ENCODE measurements at places on chromosomes 5 and 9.
A peak's percentile ranks its signal among the peaks of the same experiment; 100 is the strongest.

DNA sequence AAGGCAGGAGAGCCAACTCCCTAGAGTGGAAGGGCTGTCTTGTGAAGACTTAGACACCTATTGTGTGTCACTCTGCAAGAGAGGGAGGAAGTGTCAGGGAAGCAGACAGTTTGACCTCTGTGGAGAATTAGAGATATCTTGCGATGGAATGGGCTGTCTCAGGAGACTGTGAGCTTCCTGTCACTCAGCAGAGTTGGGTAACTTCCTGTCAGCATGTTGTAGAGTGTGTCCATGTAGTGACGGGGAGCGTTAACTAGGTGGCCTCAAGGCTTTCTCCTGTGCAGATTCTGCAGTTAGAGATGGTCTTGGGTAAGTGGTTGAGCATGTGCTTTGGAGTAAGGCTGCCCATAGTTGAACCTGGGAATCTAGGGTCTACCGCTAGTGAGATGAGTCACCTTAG, 136.5 kb downstream of the KIF4B start:
- no peak for DNase-seq
- no peaks in the 10 kb centered on the region for H3K27me3 ChIP-seq

GRCh38 chr5:119515192-119515591, 62.9 kb downstream of the HSD17B4 start:
- H3K27ac ChIP-seq, result no peak overlapping the region
- H3K4me3 ChIP-seq, result no peak overlapping the region
- H3K4me1 ChIP-seq, result no peaks in the 10 kb centered on the region
- H3K36me3 ChIP-seq, result peaks cover 18% of the 10 kb centered on the region
- no peaks in the 10 kb centered on the region for H3K27me3 ChIP-seq
- no peak for DNase-seq

- no peak overlapping the region for H3K4me3 ChIP-seq
- no peaks in the 10 kb centered on the region for H3K4me1 ChIP-seq
- no peak overlapping the region for H3K27ac ChIP-seq
Observed at GRCh38 chr9:15635752-15636151, 82.9 kb downstream of the CCDC171 start.

DNA sequence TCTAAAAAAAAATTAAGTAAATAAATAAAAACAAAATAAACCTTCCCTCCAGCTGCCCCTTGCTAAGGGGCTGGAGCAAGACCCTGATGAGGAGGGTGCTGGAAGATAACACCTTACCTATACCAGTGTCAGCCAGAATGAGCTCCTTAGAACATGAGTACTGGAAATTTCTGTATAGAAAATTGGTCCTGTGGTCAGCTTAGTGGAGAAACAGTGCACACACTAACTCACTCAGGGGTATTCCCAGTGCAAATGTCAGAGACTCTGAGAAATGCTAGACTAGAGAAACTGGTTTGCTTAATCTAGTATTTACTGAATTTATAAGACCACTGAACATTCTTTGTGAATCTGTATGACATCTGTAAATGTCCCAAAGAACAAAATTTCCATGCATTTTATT, 62.1 kb upstream of the CTXN3 start:
- no peaks in the 10 kb centered on the region for H3K36me3 ChIP-seq
- H3K27ac ChIP-seq, result no peak overlapping the region
- H3K4me1 ChIP-seq, result no peaks in the 10 kb centered on the region
- no peaks in the 10 kb centered on the region for H3K27me3 ChIP-seq
- no peak for DNase-seq

GRCh38 chr5:114726131-114726530, 364.3 kb downstream of the KCNN2 start:
- no peaks in the 10 kb centered on the region for H3K36me3 ChIP-seq
- no peaks in the 10 kb centered on the region for H3K4me1 ChIP-seq
- DNase-seq, result no peak
- no peak overlapping the region for H3K27ac ChIP-seq

DNA sequence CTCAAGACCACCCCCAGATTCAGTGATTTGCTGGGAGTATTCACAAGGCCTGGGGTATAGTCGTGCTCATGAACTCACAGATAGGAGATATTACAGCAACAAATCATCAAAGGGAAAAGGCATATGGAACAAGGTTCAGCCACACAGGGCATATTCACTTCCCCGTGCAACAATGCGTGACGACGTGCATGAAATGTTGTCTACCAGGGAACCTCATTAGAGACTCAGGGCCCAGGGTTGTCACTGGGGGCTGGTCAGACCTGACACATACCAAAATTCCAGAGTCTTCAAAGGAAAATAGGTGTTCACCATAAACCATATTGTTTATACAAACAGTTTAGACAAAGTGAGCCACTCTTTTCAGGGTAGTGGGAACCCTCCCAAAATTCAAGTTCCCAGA, 212.4 kb downstream of the RFK start:
- no peaks in the 10 kb centered on the region for H3K27me3 ChIP-seq
- H3K27ac ChIP-seq, result no peak overlapping the region
- DNase-seq, result no peak
- no peaks in the 10 kb centered on the region for H3K4me1 ChIP-seq
- no peak overlapping the region for H3K4me3 ChIP-seq
- H3K36me3 ChIP-seq, result peaks cover 14% of the 10 kb centered on the region

DNA sequence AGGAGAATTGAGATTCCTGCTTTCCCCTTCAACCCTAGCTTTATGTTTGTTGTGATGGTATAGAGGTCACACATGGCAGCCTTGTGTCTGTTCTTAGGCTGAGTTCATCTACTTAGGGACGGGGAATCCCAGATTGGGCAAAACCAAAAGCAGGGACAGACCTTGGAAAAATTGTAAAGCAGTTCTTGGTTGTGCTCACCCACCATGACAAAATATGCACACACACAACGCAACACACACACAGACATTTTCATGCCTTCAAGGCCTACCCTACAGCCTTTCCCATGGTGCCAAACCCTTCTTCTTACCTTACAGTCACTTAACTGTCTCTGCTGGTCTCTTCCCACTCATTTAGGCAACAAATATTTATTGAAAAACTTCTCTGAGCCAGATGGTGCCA, 14.8 kb downstream of the PCDHGC5 start:
- no peaks in the 10 kb centered on the region for H3K4me1 ChIP-seq
- H3K27me3 ChIP-seq, result no peaks in the 10 kb centered on the region
- no peak for DNase-seq
- H3K36me3 ChIP-seq, result no peaks in the 10 kb centered on the region
- H3K27ac ChIP-seq, result no peak overlapping the region

- H3K27ac ChIP-seq, result no peak overlapping the region
- peaks cover 6% of the 10 kb centered on the region for H3K27me3 ChIP-seq
Observed at GRCh38 chr5:68922172-68922987, 171.4 kb upstream of the SLC30A5 start.

DNA sequence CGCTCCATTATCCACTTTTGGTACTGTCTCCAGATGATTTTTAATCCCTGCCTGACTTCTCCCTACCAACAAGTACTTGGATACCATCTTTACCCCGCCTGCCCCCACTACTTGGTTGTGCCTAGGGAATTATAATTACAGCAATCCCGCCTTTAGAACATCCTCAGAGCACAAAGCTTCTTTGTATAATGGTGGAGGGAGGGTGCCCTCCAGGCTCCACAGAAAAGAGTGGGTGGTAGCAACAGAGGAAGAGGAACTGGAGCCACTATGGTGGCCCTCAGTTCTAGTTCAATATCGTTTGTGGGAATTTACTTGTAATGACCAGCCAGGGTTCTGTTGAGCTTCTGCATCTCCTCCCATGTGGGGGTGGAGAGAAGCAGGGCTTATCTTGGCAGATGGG, 79.0 kb upstream of the RNF38 start:
- DNase-seq, result no peak
- no peak overlapping the region for H3K27ac ChIP-seq
- no peaks in the 10 kb centered on the region for H3K27me3 ChIP-seq
- H3K36me3 ChIP-seq, result no peaks in the 10 kb centered on the region

DNA sequence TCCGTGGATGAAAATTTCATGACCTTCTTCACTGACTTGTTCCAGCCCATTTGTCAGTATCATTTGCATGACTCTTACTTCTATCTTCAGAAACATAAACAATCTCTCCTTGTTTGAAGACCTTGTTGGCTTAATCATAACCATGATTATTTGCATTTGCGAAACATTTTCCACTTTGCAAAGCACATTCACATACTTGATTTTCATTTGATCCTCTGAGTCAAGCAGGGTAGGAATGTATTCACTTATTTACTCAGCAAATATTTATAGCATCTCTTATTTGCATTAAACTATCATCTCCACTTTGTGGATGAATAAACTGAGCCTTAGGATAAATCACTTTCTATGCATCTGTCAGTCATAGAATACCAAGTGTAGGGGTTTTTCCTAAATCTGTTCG, 343.0 kb upstream of the SGCD start:
- H3K27ac ChIP-seq, result no peak overlapping the region
- no peak overlapping the region for H3K4me3 ChIP-seq
- no peaks in the 10 kb centered on the region for H3K4me1 ChIP-seq
- H3K36me3 ChIP-seq, result no peaks in the 10 kb centered on the region

DNA sequence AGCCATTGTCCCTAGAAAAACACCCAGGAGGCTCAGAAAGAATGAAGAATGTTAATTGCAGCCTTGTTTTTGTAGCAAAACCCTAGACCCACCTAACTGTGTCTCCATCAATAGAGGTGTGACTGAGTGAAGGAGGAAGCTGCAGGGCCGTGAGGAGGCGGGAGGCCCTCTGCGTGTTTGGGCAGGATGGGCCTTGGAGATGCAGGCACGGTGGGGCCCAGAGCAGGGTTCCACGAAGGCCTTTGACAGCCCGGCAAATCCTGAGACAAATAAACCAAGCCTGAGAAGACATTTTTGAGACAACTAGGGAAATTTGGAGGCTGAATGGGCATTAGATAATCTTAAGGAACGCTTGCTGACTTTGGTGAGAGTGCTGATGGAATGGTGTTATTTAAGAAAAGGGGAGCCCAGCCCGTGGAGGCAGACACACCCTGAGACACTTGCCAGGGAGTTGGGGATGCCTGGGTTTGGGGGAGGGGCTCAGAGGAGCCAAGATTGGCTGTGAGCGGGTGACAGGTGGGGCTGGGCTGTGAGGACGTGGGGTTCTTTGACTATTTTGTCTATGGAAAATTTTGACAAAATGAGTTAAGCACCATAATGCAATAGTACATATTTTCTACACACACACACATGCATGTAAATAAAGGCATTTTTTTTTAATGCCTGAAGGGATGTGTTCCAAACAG, 48.8 kb downstream of the BARX1 start:
- H3K4me1 ChIP-seq, result no peaks in the 10 kb centered on the region
- H3K27ac ChIP-seq, result no peak overlapping the region
- no peaks in the 10 kb centered on the region for H3K36me3 ChIP-seq
- no peak overlapping the region for H3K4me3 ChIP-seq

GRCh38 chr5:141760193-141760592, 78.2 kb upstream of the ARAP3 start:
- H3K36me3 ChIP-seq, result no peaks in the 10 kb centered on the region
- H3K4me3 ChIP-seq, result no peak overlapping the region
- DNase-seq, result no peak
- H3K27ac ChIP-seq, result no peak overlapping the region
- no peaks in the 10 kb centered on the region for H3K4me1 ChIP-seq

DNA sequence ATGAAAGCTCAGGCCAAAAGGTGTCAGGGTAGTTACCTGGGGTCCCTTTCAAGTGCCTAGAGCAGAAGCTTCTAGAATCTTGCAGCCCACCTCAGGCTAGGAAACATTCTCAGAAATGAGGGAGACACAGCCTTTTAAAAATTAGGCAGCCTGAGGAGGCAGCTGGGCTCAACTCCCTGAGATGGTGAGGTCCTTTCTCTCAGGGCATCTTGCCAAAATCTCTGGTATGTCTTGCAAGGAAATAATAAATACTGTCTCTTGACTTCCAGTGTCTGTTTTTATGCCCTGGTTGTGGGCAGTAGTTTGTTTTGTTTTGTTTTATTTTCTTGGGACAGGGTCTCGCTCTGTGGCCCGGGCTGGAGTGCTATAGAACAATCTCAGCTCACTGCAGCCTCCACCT, 100.9 kb upstream of the APC start:
- no peaks in the 10 kb centered on the region for H3K27me3 ChIP-seq
- no peaks in the 10 kb centered on the region for H3K4me1 ChIP-seq
- no peak overlapping the region for H3K27ac ChIP-seq

DNA sequence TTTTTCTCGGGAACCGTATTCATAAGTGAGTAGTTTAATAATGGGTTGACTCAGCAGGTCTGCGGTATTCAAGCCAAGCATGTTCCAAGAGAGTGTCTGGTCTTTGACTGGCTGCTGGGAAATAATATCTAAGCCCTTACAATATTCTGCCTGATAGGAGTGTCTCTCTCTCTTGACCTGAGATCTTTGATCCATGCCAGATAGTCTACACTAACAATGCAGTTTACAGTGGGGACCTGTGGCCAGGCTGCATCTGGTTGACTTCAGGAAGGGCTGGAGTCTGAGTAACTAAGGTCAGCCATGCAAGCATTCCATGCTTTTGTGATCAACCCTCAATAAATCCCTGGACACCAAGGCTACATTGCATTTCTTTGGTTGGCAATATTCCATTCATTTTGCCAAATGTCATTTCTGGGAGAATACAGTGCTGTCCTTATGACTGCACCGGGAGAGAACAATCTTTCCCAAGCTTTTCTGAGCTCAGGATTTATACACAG, 195.5 kb downstream of the SEMA5A start:
- H3K36me3 ChIP-seq, result no peaks in the 10 kb centered on the region
- DNase-seq, result no peak
- no peaks in the 10 kb centered on the region for H3K27me3 ChIP-seq

GRCh38 chr5:25850581-25850980, 1187.8 kb downstream of the CDH9 start:
- H3K27ac ChIP-seq, result no peak overlapping the region
- no peaks in the 10 kb centered on the region for H3K27me3 ChIP-seq
- no peak overlapping the region for H3K4me3 ChIP-seq
- no peak for DNase-seq
- H3K36me3 ChIP-seq, result no peaks in the 10 kb centered on the region
- no peaks in the 10 kb centered on the region for H3K4me1 ChIP-seq

GRCh38 chr9:94199776-94200175, 59.3 kb upstream of the ZNF169 start:
- H3K4me1 ChIP-seq, result no peaks in the 10 kb centered on the region
- no peaks in the 10 kb centered on the region for H3K27me3 ChIP-seq
- DNase-seq, result no peak
- no peaks in the 10 kb centered on the region for H3K36me3 ChIP-seq
- H3K4me3 ChIP-seq, result no peak overlapping the region

DNA sequence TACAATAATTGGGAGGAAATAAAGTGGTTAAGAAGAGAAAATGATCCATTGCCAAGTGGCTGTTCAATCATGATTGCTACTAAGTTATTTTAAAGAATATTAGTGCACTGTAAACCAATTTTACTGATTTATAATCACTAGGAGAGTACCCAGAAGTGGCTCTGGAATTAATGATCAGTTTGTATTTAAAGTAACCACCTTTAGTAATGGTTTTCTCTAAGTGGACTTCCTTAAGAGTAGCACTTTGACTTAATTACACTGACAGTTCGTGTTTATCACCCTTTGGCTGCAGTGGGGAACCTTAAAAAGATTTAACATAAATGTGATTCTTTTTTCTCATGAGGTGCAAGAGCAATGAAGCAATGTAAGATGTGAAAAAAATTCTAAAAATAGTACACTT, 310.8 kb downstream of the CDH12 start:
- no peak for DNase-seq
- no peaks in the 10 kb centered on the region for H3K4me1 ChIP-seq
- H3K27me3 ChIP-seq, result no peaks in the 10 kb centered on the region

- H3K27me3 ChIP-seq, result no peaks in the 10 kb centered on the region
- H3K4me1 ChIP-seq, result peaks cover 18% of the 10 kb centered on the region
- peak within 1 kb of the TSS; percentile 88 for H3K4me3 ChIP-seq
- DNase-seq, result peak; percentile 62
- H3K27ac ChIP-seq, result peak within 1 kb of the TSS; percentile 80
Observed at GRCh38 chr5:43602461-43603343, at the start of gene NNT. NNT (plus strand) TSS chr5:43603180; CDS start chr5:43609196, 6,016 bp downstream.

Data from effector memory CD4-positive, alpha-beta T cell (primary cell).